IPS-NIHi11 (cell line): ENCODE measurements at places on chromosomes 12 and 14.
A peak's percentile ranks its signal among the peaks of the same experiment; 100 is the strongest.

- DNase-seq = no peak
Measured at GRCh38 chr12:24808651-24809050, 140.2 kb downstream of the BCAT1 start.

DNA sequence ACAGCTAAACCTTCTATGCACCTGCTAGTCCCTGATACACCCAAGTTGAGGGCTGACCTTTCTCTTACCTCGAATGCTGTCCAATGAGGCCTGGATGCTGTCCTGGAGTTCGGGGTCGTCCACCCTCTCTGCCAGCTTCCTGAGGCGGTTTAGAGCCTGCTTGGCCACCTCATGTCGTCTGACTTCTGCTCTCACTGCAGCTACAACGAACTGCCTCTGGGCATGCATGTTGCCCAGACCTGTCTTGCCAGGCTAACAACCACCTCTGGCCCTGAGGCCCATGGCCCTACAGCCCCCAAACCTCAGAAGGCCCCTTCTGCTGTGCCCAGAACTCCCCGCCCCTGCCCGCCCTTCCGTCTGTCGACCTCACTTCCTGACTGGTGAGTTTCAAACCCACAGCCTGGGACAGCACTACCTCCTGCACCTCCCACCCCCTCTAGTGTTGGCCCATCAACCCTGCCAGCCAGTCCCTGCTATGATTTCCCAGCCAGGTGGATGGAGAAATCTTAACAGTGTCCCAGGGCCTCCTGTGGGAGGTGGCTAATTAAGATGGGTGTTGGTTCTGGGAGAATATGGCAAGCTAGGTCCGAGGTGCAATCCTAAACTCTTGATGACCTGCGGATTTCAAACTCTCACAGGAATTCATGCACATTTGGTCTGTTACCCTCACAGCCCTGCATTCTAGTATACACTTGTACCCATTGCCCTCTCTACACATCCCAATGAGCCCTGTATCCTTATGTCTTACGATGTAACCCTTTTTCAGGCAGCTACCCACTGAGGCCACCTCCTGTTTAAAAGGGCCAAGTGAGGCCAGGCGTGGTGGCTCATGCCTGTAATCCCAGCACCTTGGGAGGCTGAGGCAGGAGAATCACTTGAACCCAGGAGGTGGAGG is 2.7 kb upstream of the TSPAN31 start:
- no peak for DNase-seq

- no peak for DNase-seq
Measured at GRCh38 chr14:41380017-41380416, 226.7 kb upstream of the LRFN5 start.

DNA sequence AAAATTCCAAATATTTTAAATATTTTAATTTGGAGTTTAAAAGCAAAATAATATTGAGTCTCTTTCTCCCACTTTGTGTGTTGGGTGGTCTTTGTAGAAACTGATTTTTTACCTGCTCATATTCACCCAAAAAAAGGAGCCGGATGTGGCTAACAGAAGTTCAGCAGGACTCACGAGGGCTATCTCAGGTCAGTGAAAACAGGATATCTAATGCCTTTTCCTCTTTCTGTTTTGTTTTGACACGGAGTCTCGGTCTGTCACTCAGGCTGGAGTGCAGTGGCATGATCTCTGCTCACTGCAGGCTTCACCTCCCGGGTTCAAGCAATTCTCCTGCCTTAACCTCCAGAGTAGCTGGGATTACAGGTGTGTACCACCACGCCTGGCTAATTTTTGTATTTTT is 30.8 kb downstream of the COA8 start:
- no peak for DNase-seq

- peak; percentile 76 for DNase-seq
Measured at GRCh38 chr12:49092086-49092815, 2.4 kb downstream of the DHH start.

GRCh38 chr12:28708918-28709371 is 440.1 kb upstream of the FAR2 start:
- DNase-seq = no peak

DNA sequence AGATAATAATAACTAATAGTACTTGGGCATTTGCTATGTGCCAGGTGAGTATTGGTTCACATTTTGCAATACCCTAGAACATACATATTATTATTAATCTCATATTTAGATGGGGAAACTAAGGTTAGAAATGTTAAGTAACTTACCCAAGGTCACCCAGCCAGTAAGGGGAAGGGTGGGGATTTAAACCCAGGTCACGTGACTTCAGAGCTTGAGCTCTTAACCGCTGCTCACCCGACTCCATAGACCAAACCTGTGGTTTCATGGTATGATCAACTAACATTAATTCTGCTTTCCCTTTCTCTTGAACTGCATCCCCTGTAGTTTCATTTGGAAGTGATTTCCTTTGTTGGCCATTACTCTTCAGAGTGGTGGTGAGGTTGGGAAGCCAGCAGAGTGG is 242.3 kb downstream of the NRXN3 start:
- DNase-seq = no peak

- DNase-seq = no peak
Measured at GRCh38 chr12:51924551-51925319, 17.4 kb downstream of the ACVRL1 start.

GRCh38 chr12:88519802-88520435 is 60.4 kb downstream of the KITLG start:
- no peak for DNase-seq

GRCh38 chr12:59316938-59317337 is 278.9 kb upstream of the SLC16A7 start:
- DNase-seq = no peak

DNA sequence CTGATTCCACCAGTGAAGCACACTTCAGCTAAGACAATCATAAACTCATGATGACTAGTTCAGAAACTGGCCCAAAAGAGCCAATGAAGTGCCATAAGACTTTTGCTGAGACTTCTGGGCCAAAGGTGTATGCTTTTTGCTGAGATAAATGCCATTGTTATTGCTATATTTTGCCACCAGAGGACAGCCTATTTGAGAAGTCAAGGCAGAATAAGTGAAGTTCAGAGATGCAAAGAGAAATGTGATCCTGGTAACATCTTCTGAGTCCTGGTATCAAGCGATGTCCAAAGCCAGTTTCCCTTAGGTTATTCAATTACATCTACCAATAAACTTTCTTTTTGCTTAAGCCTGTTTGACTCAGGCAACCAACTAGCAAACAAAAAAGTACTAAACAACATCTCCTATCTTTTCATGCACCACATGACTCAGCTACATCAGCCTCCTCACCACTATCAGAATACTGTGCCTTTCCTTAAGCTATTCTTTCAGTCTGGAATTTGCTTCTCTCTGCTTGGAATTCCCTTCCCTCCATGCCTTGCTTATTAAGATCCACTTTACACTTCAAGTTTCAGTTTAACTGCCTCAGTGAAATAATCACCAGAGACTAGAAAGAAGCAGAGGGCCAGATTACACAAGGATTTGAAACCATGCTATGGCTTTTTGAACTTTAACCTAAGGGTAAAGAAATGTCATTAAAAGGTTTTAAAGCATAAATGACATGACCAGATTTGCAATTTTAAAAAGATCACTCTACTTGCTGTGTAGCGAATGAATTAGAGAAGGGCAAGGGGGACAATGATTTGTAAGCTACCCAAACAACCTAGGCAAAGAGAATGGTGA is 14.0 kb downstream of the CRY1 start:
- no peak for DNase-seq

GRCh38 chr14:35333797-35334743 is 41.9 kb downstream of the PSMA6 start:
- DNase-seq = no peak

DNA sequence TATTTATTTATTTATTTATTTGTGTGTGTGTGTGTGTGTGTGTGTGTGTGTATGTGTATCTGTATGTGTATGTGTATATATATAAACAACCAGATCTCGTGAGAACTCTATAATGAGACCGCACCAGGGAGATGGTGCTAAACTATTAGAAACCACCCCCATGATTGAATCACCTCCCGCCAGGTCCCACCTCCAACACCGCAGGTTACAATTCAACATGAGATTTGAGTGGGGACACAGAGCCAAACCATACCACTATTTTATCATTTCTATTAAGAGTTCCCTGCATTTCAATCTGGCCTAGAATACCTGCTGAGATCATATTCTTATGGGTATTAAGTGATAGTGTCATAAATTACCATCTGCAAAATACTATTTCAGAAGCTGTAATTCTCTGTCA is 243.8 kb upstream of the PLEKHG7 start:
- DNase-seq = no peak

DNA sequence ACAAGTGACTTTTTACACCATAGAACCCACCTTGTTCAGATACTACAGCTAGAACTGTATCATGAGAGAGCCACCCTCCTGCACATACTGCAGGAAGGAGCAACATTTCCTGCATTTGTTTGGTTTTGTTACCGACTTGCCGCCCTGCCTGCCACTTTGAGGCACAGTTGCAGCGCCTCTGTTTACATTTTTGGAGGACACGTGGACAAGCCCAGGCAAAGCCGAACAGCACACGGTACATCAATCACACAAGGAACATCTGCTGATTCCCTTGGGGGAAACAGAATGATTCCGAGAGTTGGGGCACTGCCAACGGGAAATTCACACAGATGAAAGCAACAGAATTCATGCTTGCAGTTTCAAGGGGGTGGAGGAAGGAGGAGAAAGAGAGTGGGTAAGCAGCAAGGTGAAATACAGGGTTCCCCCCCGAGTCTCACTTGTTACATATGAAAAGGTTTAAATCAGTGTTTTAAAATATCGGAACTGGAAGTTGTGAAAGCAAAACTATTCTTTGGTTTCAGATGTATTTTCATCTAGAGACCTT is 110.7 kb downstream of the BTG1 start:
- no peak for DNase-seq

DNA sequence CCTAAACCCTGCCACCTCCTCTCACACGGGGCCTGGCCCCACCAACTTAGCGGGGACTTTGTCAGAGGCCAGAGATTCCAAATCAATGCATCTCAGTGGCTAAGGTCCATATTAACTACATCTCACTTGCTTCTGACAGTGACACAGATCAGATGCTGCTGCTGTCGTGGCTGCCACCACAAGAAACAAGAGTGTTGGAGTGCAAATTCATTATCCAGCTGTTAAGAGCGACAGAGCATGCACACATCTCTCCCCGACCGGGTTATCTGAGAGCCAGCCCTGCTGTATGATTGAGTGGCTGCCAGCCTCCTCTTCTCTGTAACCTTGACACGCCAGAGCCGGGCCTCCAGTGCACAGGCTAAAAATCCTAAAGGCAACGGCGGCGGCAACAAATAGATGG is 40.2 kb downstream of the SPRING1 start:
- DNase-seq = no peak

GRCh38 chr12:111870706-111871105 is 28.7 kb downstream of the MAPKAPK5 start:
- DNase-seq = no peak

DNA sequence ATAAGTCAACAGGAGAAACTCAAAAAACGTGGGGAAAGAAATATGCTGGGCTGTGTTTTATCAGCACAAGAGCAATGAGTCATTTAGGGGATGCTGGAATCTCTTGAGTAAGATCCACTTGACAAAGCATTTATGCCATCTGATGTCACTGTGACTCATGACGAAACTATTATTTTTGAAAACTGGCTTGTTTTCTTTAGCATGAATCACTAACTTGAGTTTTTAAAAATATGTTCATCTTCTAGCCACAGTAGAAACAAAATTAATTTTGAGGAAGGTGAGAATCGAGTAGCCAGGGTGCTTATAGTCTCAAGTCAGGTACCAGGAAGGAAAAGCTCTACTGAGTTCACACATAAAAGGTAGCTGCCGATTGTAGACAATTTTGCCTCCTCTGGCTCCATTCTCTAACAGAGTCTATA is 456.2 kb upstream of the MGAT4C start:
- DNase-seq = peak; percentile 9

GRCh38 chr12:108881953-108882352 is 2.1 kb downstream of the DAO start:
- DNase-seq = no peak

DNA sequence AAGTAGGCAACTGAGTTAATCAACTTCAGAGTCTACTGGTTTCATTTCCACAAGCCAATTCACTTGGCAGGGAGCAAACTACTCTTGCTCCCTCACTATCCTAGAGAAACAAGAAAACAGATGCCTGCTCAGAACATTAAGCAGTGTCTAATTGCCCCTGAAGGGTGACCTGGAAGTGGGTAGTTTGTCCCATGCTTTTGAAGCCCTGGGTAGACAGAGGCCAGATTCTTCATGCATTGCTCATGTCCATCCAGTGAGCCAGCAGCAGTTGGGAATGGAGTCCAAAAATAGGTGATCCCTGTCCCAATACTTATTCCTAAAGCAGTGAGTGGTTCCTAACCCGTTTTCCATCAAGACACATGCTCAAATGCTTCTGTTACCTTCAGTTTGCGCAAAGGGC is 48.8 kb downstream of the BICDL1 start:
- DNase-seq = no peak

- no peak for DNase-seq
Measured at GRCh38 chr14:95045106-95045701, 112.1 kb downstream of the DICER1 start.

DNA sequence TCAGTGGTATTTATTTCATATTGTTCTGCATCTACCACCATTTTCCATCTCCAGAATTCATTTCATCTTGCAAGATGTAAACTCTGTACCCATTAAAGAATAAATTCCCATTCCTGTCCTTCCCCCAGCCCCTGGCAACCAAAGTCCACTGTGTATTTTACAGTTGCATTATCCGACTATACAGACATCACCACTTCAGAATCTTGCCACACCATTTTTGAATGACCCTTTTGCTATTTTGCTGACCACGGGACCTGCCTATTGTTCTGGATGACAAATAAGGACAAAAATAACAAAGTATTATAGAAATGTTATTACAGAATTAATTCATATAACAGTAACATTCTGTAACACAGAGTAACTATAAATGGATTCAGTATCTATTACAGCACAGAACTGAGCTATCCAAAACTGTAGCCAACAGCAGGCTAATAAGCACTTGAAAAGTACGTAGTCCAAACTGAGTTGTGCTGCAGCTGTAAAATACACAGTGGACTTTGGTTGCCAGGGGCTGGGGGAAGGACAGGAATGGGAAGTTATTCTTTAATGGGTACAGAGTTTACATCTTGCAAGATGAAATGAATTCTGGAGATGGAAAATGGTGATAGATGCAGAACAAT is 61.3 kb downstream of the CDK17 start:
- no peak for DNase-seq

DNA sequence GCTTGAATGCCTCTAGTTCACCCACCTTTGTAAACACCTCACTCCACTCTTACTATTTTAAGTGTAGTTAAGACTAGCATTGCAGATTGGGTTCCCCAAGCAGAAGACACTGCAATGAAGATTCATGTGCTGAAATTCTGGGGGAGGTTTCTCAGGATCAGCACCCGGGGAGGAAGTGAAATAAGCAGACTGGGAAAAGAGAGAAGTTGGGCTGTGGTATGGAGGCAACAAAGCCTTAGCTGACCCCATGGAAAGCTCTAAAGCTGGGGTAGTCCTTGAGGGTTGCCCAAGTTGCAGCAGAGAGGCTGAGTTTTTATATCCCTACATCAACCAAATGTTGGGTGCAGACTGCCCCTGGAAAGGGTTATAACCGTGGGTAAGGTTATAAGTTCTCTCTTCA is 23.9 kb upstream of the IGF1 start:
- DNase-seq = no peak

GRCh38 chr12:108788076-108788782 is 56.9 kb upstream of the CORO1C start:
- no peak for DNase-seq
